ENCODE measurements at places on chromosomes 12 and 14. TPM values are rescaled to one million over a fixed set of nuclear protein-coding genes. Genes with fewer than 3 reads are reported as not detected.

DNA sequence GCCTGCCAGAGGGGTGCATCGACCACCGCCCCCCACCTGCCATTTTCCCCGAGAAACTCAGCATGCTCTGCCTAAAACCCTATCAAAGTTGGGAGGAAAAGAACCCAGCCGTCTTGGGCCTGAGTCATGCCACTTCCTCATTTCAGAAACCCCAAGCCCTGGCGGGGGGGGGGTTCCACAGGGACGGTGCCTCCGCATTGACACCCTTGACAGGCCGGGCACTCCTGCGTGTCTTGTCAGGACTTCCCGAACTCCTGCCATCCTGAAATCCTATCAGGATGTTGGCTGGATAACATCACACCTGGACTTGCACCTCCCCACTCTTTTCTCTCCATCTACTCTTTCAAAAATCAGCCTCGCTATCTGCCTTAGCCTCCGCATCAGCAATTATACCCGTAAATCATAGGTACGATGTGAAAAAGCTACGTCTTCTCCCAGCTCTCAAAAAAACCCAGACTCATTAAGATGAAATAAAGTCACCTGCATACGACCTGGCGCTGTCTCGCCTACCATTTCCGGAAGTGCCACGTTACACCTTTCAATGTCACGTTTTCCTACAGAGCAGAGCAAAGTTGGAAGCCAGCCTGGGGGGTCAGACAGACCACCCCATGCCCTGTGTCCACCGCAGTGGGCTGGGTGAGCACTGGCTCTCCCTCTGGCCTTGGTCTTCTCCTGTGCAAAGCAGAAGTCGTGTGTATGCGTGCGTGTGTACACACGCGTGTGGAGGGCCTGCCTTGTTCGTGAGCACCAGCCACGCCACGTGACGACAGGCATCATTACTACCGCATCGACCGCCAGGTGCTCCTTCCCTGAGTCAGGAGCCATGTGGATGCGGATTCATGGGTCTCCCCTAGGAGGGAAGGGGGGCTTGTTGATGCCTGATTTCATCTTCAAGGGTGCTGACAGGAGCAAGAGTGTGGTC, 96.7 kb downstream of the RFLNA start:
- DNase-seq, result peak; percentile 42

TMTC1 gene
- polyA plus RNA-seq, result 5.8 TPM

RPL10L gene
- not detected for polyA plus RNA-seq

DNA sequence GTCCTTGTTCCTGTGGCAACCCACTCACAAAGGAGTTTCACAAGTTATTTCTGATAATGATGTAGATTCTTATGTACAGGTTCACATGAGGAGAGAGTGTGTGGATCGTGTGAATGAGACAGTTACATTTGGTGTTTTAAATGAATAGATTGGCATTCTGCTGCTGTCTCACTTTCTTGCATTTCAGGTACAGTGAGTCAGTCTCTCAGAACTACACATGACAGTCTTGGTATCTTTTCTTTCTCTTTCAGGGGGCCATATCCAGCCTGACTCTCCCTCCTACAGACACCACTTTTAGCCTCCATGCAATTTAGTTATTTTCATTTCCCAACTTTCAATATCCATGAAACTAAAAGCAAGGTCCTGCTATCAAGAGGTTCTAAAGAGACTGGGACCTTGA, 19.9 kb upstream of the TMTC2 start:
- DNase-seq, result no peak

- DNase-seq, result no peak
Measured at GRCh38 chr12:65662590-65662989, 161.7 kb upstream of the HMGA2 start.
